ENCODE measurements at places on chromosomes 3 and 15.

- no peak for DNase-seq
Observed at GRCh38 chr15:90184786-90185704, 16.1 kb upstream of the SEMA4B start.

GRCh38 chr3:50192689-50193141 is 1.3 kb downstream of the GNAT1 start:
- peak; percentile 19 for DNase-seq

GRCh38 chr3:43273416-43273815 is 12.9 kb upstream of the SNRK start:
- no peak for DNase-seq

- DNase-seq, result no peak
Observed at GRCh38 chr3:34015204-34016142, 217.0 kb downstream of the PDCD6IP start.

All from inflammatory macrophage treated with lipopolysaccharide for 1 hour (primary cell).